ENCODE measurements at places on chromosomes 2 and 18.

GRCh38 chr18:74281980-74282754 lies 9.6 kb downstream of the CYB5A start:
- DNase-seq, result no peak

DNA sequence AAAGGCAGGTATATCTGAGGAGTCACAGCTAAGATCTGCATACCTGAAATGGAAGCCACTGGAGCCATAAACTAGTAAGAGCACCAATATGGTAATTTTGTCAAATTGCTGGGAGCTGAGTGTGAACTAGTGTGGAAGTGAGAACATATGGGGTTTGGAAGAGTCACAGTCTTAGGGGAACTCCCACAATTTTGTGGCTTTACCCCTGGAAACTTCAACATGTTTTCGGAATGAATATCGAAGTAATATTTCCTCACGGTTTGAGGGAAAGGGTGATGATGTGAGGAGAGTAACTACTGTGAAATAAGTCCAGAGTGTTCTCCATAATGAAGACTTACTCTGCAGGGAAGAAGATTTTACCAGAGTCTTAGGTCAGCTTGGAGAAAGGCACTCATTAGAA lies 565.9 kb downstream of the RIT2 start:
- DNase-seq, result no peak

DNA sequence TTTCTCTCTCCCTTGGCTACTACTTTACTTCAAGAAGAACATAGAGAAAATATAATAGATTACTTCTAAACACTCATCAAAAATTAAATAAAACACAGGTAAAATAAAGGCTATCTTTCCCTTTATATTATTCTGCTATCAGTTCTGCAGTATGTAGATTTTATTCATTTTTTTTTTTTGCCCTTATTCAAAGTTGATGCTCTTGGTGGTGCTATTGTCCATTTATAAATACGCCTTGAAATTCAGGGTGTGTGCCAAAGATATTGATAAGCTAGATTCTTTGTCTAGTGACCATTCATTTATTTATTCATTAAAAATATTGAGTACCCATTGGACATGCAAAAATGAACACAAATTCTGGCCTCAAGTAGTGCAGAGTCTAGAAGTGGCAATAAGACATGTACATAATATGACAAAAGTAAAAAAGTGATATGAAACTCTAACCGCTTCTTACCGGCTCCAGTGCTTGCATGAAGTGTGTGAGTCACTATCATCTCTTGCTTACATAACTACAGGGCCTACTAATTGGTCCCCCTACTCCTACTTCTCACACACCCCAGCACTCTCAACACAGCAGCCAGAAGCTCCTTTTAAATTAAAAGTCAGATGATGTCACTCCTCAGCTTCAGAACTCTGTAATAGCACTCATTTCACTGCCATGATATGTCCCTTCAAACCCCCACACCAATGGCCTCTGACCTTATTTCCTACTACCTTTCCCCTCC lies 208.3 kb upstream of the FANCL start:
- DNase-seq, result no peak

DNA sequence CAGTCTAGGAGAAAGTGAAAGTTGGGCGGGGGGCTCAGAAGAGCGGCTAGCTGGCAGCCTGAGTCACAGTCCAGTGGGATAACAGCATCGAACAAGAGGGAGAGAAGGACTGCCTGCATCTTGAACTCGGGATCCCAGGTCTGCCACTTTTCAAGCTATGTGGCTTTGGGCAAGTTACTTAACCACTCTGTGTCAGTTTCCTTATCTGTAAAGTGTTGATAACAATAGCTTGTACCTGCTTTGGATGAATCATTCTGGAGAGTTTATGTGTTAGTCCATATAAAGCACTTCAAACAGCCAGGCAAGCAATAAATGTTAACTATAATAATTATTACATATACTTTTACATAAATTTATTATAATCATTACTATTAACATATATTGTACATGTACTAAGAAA lies 4.6 kb downstream of the DYSF start:
- DNase-seq, result no peak

DNA sequence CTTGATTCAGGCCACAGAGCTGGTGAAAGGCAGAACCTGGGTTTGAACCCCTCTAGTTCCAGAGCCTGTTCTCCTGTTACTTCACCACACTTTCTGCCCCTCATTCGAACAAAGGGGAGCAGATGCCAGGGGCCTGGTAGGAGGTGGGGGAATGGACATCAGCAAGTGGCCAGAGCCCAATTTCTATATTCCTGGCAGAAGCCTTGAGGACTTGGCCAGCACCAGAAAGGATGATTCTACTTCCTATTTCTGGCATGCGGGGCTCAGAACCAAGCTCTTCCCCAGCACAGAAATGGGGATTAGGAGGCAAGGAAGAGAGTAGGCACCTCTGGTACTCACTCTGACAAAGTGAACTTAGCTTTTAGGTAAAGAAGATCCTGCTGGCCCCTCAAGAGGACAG lies 49.3 kb downstream of the ADD2 start:
- no peak for DNase-seq

DNA sequence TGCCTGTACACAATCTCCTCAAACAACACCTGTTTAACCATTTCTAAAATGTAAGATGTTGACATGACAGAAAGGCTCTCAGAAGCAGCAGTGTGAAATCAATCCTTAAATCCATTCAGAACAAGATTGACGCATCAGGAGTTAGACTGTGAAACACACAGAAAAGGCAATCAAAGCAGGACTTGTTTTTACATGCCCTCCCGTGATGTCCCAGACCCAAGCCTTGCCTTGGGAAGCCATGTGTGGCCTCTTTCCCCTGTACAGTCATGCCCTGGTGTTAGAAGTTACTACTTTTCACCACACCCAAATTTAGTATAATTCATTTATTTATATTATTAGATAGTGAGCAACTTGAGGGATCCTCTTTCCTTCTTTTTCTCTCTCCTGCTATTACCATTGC lies 115.7 kb downstream of the NCKAP5 start:
- no peak for DNase-seq

Data from activated T-cell treated with anti-CD3 and anti-CD28 coated beads for 1 hour (primary cell).